ENCODE measurements at places on chromosomes 11 and 22.

GRCh38 chr11:17314904-17315426 lies 36.6 kb upstream of the NCR3LG1 start:
- no peak for DNase-seq

DNA sequence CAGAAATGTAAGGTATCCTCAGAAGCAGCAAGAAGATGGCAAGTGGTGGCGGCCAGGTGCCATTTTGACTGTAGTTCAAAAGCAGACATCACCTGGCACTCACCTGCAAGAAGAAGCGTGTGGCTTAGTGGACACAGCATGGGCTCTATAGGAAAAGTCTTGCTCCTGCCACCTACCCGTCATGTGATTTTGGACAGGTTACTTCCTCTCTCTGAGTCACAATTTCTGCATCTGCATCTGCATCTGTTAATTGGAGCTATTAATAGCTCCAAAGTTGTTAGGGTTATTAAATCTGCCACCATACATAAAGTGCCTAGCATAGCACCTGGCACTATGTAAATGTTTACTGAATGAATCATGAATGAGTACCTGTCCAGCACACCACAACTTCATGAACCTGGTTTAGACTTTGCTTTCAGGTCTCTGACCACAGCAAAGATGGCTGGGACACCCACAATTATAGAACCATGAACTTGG lies 16.8 kb downstream of the RAB30 start:
- no peak for DNase-seq

- DNase-seq = no peak
Observed at GRCh38 chr11:119310682-119311052, 6.3 kb downstream of the MCAM start.

- DNase-seq = no peak
Observed at GRCh38 chr11:96061069-96061468, 137.2 kb upstream of the MTMR2 start.

DNA sequence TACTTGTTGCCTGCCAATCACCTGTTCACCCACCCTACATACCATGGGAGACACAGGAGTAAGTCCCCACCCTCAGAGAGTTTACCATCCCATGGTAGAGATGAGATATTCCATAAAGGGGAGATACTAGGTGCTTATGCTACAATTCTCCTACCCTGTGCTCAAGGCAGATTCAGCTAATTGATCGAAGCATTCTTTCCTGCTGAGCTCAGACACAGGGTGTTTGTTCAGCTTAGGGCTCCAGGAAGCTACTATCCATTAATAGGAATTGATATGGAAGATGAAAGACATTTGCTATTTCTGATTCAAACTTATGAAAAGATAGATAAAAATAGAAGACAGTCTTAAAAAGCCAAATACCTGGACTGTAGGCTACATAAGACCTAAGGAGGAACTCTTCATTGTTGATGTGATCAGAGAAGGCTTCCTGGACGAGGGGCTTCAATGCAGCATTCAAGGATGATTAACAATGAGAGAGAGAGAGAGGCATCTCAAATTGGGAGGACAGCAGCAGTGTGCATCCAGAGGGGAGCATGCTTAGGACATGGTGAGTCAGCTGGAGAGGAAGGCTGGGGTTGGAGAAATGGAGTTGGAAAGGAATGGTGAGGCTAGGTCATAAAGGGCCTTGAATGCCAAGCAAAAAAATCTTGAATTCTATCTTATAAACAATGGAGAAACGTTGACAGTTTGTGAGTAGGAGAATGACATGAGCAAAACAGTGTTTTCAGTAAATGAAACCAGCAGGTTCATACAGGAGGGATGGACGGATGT lies 15.0 kb downstream of the SYT13 start:
- DNase-seq = no peak

DNA sequence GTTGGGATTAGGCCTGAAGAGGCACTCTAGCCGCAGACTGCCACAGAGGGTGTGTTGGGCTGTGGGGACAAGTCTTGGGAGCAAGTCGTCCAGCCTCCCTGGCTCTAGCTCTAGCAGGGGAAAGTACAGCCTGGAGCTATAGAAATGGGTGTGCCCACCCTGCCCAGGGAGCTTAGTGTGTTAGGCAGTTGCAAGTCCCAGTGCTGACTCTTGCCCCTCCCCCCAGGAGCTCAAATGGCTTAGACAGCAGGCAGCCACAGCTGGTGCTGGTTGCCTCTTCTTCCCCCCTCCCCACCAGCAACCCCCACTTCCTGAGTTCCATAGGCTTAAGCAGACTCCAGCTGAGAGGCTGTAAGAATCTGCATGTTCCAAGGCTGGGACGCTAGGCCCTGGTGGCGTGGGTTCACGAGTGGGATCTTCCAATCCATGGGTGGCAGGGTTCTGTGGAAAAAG lies 61.2 kb downstream of the GUCY1A2 start:
- no peak for DNase-seq

- DNase-seq = no peak
Observed at GRCh38 chr11:70365544-70365927, 32.8 kb upstream of the CTTN start.

DNA sequence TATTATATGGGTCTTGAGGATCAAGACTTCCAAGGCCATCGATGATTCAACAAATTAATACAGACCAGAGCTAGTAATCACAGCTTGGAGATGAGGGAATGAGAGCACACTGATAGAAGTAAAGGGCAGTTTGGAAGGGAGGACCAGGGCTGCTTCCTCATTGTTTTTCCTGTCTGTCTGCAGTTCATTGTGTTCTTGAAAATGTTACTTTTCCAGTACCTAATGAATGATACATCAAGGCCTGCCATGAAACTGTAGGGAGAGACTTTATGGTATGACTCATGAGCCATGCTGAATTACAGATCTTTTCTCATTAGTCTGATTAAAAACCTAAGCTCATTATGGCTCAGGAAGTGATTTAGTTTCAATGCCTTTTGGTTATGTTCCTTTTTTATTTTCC lies 855.6 kb downstream of the KCNA4 start:
- DNase-seq = no peak

Measured in hypothalamus (tissue), 51 donors.